ENCODE measurements at places on chromosomes 1 and 21.

- no peak for DNase-seq
Observed at GRCh38 chr1:94071976-94072375, 49.0 kb downstream of the ABCA4 start.

DNA sequence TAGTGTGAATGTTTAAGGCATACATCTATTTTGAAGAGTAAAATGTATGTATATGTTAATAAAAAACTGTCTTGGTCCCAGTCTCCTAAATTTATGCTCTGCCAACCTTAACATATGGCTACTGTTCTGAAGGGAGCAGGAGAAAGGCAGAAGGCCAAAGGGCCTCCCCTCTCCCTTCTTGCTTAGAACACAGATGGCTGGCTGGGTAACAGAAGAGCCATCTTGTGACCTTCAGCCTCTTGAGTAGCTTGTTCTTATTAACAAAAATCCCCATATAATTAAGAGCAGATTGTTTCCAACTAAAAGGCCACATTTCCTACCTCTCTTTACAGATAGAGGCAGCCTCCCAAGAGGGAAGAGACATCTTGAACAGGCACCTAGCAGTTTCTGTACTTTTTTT, 36.1 kb downstream of the EPB41 start:
- DNase-seq: no peak

GRCh38 chr1:10415211-10415930, 14.9 kb upstream of the CENPS start:
- DNase-seq: no peak

DNA sequence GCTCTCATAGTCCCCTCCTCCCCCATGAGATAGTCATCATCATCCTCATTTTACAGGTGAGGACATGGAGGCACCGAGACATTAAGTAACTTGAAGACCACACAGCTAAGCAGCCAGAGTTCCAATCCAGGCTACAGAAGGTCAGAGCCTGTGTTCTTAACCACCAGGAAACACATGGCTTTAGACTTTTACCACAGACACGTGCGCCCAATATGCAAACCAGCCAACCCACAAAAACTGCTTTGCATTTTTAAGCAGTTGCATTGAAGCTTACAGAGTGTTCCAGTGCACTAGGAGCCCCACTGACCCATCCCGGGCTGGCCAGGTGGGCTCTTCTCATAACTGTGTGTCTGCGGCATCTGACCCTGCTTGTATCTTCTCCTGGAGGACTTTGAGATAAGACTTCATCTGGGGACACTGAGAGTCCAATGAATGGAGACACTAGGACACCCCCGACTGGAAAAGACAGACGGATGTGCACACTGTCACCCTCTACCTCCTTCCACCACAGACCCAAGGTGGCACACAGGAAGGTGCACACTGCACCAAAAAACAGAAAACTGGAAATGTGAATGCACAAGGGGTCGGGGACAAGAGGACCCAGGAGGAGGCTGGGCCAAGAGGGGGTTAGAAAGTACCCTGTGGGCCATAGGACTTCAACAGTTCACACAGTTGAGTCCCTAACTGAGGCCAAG, 56.4 kb downstream of the ETS2 start:
- no peak for DNase-seq

DNA sequence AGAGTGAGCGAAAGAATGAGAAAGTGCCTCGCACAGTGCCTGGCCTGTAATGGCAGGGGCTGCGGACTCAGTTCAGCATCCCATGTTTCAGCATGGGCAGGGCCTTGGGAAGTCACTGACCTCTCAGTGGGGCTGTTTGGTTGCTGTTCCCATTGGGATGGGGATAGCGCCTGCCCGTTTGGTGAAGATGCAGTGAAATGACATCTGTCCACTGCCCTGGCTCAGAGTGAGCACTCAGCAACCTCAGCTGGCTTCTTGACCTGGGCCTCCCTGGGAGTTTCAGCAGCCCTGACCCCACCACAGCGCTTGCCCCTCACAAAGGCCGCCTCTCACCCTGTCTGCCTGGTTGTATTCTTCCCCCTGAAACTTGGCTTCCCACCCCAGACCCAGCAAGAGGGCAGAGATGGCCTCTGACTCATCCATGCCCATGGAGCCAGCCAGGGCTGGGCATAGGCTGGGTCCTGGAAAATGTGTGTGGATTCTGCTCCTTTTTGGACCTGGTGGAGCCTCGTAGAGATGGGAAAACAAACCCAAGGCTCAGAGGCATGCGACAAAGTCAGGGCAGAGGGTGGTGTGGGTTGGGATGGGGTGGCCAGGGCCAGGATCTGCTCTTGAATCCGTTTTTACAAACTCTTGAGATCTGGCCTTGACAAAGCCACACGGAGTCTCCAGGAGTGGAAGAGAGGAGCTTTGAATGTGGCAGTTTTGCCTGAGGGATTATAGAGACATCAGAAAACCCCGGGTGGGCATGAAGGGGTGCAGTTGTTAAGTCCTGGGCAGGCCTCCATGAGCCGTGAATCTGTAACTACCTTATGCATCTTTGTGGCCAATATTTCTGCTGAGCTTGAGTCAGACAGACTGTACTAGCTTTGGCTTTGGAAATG, 1.2 kb downstream of the XKR8 start:
- no peak for DNase-seq

DNA sequence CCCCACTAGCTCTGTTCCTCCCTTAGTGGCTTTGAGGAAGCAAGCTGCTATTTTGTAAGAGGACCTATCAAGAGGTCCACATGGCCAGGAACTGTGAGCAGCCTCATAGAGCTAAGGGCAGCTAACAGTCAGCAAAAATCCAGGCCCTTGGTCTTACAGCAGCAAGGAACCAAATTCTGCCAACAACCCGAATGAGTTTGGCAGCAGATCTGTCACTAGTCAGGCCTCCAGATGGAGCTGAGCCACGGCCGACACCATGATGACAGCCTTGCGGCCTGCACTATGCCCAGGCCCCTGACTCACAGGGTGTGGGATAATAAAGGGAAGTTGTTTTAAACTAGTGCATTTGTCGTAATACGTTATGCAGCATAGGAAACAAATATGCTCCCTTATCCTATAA, 28.0 kb upstream of the H3-3A start:
- DNase-seq: no peak

GRCh38 chr1:41242342-41243078, 404 bp upstream of the SCMH1 start:
- peak; percentile 27 for DNase-seq

GRCh38 chr1:246987083-246987690, 20.7 kb downstream of the ZNF695 start:
- no peak for DNase-seq

DNA sequence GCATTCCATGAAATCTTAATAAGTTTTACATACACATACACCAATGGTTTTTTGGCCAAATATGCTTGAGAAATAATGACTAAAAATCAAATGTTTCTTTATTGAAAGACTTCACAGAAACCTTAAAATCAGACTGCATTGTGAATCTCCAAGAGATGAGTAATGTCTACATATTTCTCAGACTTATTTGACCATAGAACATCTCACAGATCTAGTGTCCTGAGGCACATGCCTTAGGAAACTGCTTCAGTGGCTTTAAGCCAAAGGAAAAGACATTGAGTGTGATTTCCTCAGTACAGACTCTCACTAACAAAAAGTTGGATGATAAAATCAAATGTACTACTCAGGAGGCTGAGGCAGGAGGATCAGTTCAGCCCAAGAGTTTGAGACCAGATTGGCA, 6.2 kb upstream of the C1orf105 start:
- DNase-seq: no peak

- no peak for DNase-seq
Observed at GRCh38 chr1:8598060-8598724, 219.2 kb downstream of the RERE start.

DNA sequence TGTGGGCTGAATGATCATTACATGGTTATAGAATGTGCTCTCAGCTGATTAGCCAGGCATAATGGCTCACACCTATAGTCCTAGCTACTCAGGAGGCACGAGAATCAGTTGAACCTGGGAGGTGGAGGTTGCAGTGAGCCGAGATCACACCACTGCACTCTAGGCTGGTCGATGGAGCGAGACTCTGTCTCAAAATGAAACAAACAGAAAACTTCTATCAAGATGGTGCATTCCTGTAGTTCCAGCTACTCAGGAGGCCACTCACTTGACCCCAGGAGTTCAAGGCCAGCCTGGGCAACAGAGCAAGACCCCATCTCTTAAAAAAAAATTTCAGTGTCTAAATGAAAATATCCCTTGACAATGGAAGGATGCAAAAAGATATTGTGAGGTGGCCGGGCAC, 10.9 kb downstream of the TIMM17A start:
- DNase-seq: no peak

DNA sequence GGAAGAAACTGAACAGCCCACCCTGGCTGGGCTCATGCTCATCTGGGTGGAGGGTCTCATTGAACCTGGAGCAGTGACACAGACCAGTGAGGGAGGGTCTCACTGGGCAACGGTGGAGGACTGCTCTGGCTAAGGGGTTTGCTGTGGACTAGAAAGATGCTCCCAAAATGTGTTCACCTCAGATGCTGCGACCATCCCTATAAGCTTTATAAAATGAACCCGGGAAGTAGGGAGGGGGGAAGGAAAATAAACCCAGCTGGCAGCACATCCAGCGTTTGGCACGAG, 34.5 kb upstream of the LBR start:
- no peak for DNase-seq

GRCh38 chr1:245181158-245181517, 26.4 kb downstream of the KIF26B start:
- DNase-seq: no peak

- no peak for DNase-seq
Observed at GRCh38 chr1:80657044-80657643, 1143.6 kb upstream of the ADGRL2 start.

DNA sequence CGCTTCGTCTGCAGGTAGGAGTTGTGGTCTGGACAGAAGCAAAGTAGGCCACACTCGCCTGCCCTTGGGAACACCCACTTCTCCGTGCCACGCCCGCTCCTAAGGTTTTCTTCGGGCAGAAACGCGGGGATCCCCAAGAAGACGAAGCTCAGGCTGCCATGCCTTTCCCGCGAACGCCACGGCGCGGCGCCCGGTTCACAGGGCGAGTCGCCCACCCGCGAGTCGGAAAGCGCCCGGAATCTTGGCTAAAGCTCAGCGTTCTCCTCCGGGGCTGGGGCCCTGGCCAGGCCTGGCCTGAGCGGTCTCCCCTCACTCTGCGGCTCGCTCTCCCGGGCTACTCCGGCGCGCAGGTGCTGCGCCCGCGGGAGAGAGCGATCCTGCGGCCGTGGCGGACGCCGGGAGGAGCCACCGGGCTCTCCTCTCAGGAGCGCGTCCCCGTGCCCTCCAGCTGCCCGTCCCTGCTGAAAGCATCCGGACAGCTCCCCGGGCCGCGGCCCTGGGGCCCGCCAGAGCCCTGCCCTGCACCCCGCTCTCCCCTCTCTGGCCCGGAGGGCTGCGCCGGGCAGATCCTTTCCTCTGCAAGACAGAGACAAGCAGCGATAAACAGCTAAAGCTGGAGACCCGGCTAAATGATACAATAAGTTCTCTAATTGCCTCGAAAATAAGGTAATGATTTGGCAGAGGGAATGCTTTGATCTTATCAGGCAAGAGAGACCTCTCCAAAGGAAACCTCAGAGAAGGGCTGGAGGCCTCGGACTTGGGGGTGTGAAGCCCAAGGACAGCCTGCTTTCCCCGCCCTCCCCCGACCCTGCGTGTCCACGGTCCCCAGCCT, 6.7 kb upstream of the WNT2B start:
- DNase-seq: peak; percentile 70

DNA sequence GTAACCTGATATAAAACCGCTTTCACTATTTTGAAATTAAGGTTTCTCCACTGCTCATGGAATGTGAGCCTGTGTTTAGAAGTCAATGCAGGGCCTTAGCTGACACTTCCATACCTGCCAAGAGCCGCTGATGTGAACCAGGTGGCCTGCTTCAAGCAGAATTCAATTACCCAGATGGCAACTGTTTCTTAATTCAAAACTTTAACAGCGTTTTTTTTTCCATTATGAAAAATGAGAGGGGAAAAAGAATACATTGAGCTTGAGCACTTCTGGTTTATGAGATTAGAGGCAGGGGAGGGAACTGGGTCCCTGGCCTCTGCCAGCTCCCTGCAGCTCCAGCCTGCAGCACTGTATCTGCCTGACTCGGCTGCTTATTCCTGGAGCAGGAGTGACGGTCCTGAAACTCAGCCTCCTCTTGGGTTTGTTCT, 7.7 kb upstream of the ATP1A1 start:
- no peak for DNase-seq

DNA sequence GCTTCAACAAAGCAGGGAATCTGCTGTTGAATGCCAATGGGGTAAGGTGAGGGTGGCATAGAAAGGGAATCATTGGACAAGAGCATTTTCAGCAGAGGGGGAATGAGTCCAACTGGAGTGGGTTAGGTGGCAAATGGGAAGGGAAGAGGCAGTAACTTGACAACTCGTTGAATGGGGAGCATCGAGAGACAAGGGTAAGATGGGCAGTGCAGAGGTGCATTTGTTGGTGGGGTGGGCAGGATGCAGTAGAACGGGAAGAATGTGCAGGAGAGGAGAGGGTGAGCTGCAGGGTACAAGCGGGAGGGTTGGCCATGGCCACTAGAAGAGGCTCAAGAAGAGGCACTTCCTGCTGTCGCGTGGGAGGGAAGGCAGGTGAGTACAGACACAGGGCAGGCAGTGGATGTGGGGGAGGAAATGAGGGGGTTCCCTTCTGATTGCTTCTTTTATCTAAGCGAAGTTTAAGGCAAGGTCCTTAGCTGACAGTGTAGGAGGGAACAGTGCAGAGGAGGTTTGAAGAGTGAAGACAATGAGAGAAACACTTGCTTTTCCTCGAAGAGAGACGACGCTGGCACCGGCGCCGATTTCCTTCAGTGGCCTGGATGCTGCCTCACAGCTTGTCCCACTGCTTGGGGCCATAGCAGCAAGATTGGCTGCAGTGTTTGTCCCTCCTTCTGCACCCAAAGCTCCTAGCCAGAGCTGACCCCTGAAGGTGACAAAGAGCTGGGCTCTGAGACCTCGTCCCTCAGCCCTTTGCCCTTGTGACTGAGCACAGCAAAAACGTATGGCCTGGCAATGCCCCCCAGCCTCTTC, 3.2 kb upstream of the IKBKE start:
- peak; percentile 50 for DNase-seq

- DNase-seq: no peak
Observed at GRCh38 chr1:14718476-14718875, 120.0 kb downstream of the KAZN start.

DNA sequence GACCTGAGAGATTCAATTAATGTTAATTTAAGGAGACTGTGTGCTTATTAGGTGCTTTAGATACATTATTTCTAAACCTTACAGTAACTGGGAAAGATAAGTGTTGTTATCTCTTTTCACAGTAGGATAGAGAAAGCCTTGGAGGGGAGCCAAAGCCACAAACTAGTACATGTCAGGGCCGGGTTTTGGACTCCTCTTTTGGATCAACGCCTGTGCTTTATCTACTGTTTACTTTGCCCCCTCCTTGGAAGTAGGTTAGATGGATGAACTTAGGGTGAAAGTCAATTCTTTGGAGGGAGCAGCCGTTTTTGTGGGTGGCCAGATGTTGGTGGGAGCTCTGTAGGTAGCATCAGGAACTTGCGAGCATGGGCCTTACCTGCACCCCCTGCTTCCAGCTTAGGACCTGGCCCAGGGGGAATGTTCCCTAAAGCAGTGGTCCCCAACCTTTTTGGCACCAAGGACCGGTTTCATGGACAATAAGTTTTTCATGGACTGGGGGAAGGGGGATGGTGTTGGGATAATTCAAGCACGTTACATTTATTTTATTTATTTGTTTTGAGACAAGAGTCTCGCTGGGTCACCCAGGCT, 1.7 kb downstream of the HHAT start:
- DNase-seq: no peak

- DNase-seq: no peak
Observed at GRCh38 chr1:16716691-16717335, 23.5 kb upstream of the RNU1-4 start.

GRCh38 chr1:86648255-86648654, 56.1 kb upstream of the SH3GLB1 start:
- DNase-seq: no peak

Measured in activated CD4-positive, alpha-beta memory T cell treated with anti-CD3 and anti-CD28 coated beads for 36 hours (primary cell).